ENCODE measurements at places on chromosomes 1 and 21.

- no peak for DNase-seq
Observed at GRCh38 chr1:221274373-221274772, 395.1 kb downstream of the HLX start.

DNA sequence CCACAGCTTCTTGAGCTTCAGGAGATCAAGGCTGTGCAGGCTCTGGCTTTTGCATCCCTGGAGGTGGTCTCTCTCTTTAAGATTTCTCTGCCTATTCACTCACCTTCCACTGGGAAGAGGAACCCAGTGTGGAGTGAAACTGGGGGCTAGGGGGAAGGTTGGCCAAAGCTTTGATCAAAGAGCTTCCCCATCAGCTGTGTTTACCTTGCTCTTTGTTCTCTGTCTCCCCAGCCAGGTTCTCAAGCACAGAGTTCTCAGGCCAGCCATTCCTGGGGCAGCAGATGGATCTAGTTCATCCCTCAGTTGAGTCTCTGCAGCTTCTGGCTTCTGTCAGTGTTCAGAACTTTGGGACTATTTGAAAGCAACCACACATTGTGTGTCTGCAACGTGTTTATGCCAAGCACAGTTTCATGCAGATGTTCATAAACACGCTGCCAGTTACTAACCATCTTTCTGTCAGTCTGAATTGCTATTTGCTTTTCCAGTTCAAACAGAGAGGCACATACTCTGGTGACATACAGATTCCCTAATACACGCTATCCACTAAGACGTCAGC, 17.2 kb upstream of the MRPS14 start:
- no peak for DNase-seq

DNA sequence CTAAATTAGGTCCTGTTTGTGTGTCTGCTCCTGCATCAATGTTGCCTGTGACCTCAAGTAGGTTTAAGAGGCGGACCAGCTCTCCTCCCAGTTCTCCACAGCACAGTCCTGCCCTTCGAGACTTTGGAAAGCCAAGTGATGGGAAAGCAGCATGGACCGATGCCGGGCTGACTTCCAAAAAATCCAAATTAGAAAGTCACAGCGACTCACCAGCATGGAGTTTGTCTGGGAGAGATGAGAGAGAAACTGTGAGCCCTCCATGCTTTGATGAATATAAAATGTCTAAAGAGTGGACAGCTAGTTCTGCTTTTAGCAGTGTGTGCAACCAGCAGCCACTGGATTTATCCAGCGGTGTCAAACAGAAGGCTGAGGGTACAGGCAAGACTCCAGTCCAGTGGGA, 79.9 kb downstream of the PRDM2 start:
- DNase-seq = no peak

DNA sequence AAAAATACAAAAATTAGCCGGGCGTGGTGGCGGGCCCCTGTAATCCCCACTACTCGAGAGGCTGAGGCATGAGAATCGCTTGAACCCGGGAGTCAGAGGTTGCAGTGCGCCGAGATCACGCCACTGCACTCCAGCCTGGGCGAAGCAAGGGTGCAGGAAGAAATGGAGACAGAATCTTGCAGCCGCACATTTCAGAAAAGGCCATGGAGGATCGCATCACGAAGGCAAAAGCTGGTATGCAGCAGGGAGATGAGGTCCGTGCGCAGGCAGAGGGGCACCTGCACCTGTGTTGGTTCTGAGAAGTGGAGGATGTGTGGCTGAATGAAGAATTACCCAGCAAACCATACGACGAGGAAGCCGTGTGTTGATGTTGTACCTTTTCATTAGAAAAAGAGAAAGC, 53.0 kb upstream of the ABCG1 start:
- DNase-seq = no peak

- DNase-seq = no peak
Observed at GRCh38 chr1:226261818-226262217, 38.4 kb downstream of the MIXL1 start.

DNA sequence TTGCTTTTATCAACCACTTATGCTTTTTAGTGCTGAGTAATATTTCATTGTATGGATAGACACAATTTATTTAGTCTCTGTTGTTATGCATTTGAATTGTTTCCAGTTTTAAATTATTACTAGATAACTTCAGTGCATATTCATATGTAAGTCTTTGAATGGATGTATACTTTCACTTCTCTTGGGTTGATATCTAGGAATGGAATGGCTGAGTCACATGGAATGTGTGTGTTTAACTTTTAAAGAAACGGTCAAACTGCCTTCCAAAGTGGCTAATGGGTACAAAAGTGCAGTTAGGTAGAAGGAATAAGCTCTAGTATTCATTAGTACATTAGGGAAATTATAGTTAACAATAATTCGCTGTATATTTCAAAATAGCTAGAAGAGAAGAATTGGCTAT, 82.4 kb downstream of the NPHS2 start:
- DNase-seq = no peak

- DNase-seq = no peak
Observed at GRCh38 chr1:53279296-53280200, 41.2 kb upstream of the MAGOH start.
